Ovary (tissue), 10 donors: ENCODE measurements at places on chromosomes 4 and X. TPM values are rescaled to one million over a fixed set of nuclear protein-coding genes. Genes with fewer than 3 reads are reported as not detected.

GRCh38 chr4:105280338-105281123 lies 133.9 kb downstream of the TET2 start:
- no peak for DNase-seq

- DNase-seq, result no peak
Observed at GRCh38 chr4:167906851-167907250, 185.5 kb upstream of the ANXA10 start.

DNA sequence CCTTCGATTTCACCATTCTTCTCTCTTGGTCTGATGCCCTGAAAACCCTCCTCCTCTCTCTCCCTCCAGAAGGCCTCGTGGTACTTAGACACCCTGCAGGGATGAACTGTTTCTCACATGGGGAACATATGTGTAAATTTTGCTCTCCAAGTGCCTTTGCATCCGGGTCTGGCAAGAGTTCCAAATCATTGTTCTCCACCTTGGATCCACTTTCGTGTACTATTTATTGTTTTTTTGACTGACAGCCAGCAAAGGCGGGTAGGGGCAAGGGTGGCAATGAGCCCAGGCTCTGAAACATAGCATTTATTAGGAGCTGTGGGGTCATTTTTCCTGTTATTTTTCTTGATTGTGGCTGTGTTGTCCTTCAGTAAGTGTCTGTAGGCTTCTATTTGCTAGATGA lies 81.7 kb downstream of the RTL5 start:
- DNase-seq, result no peak

DNA sequence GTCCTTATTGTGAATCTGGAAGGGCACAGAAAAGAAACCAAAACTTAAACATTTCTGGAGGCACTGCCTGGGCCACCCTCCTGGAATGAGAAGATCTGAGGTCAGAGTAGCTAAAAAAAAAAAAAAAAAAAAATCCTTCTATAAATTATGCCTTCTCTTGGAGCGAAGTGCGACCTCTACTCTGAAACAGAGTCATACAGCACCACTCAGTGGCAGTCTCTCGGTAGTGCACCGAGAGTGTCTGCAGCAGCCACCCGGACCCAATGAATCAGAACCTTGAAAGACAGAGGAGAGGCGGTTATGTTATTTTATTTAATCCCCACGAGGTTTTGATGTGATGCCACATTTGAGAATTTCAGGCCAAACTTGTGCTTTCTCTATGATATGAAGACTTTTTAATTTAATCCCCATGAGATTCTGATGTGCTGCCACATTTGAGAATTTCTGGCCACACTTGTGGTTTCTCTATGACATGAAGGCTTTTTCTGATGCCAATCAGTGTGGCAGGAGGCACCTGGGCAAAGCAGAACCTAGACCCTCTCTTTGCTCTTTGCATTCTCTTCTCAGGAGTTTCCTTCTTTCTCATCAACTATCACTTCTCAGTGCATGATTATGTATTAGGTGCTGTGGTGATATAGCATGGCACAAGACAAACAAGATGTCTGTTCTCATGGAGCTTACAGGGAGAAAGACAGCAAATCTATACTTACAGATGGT lies 5.6 kb upstream of the CT47C1 start:
- peak; percentile 71 for DNase-seq

- DNase-seq, result no peak
Observed at GRCh38 chr4:100838286-100838685, 320.5 kb upstream of the EMCN start.

DNA sequence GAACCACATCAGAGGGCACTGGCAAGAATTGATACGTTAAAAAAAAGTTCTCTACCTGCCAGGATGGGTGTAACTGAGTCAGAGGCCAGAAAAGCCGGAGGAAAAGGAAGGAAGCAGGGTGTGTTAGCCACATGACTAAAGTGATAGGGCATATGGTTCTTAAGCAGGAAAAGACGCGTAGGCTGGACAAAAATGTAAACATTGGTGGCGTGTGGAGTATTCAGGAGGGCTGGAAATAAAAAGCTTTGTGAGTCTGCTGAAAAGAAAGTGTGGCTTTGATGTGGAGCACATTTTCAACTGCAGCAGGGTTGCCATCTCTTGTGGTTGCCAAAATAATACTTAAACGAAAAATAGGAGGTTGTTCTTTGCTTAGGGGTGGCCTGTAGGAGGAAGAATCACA lies 186.5 kb upstream of the RPL34 start:
- DNase-seq, result no peak

DNA sequence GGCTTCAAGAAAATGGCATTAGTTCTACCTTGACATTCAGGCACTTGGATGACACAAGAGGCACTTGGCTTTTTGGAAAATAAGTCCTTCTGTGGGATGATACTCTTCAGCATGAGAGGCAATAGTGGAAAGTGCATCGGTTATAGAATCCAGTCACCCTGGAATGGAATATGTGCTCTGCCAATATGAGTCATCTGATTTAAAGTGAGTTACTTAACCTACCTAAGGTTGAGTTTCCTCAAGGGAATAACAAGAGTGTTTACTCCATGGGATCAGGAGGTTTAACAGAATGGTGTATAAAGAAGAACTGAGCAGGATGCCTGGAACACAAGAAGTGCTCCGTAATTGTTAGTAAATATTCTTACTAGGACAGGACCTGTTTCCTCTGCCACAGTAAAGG lies 10.7 kb downstream of the SLC39A8 start:
- no peak for DNase-seq

DNA sequence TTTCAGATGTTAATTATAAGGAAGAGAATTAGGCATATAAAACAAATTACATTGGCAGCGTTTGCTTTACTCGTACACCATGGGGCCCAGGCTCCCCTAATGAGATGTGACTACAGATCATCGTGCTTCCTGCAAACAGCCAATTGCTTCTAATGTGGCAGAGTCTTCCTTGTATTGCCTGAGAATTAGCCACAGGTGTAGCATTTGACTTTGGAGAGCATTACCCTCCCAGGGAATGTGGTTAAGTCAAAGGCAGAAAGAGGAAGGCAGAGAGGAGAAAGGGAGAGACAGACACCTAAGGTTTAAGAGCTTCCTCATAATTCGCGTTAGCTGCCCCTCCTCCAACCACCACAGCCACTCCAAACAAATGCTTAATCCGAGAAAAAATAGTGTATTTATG lies 97.0 kb downstream of the MID1IP1 start:
- no peak for DNase-seq

DNA sequence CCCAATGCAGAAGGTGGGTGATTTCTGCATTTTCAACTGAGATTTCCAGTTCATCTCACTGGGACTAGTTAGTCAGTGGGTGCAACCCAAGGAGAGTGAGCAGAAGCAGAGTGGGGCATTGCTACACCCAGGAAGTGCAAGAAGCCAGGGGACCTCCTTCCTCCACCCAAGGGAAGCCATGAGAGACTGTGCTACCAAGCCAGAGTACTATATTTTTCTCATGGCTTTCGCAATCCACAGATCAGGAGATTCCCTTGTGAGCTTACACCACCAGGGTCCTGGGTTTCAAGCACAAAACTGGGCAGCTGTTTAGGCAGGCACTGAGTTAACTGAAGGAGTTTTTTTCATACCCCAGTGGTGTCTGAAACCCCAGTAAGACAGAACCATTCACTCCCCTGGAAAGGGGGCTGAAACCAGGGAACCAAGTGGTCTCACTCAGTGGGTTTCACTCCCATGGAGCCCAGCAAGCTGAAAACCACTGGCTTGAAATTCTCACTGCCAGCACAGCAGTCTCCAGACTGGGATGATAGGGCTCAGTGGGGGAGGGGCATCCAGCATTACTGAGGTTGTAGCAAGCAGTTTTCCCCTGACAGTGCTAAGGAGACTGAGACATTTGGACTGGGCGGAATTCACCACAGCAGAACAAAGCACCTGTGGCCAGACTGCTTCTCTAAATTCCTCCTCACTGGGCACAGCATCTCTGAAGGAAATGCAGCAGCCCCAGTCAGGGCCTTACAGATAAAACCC lies 903.4 kb downstream of the TECRL start:
- DNase-seq, result no peak

DNA sequence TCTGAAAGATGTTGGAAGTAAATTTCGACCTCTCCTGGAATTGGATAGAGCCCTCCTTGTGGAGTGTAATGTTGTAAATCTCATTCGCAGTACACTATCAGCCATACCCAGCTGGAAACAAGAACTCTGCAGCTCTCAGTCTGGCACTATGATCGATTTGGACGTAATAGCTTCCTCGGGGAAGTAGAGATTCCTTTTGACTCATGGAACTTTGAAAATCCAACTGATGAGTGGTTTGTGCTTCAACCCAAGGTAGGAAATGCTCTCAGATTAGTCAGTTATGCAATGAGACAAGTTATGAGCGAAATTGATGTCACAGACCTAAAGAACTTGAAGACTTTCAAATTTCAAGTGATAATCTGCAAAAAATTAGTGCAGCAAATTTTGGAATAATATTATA lies 103.9 kb downstream of the SYTL5 start:
- DNase-seq, result no peak

GRCh38 chr4:151355155-151355554 lies 29.8 kb upstream of the SH3D19 start:
- no peak for DNase-seq

- no peak for DNase-seq
Observed at GRCh38 chrX:25383196-25383595, 367.4 kb upstream of the ARX start.

- DNase-seq, result no peak
Observed at GRCh38 chr4:134777606-134778005, 576.0 kb upstream of the PABPC4L start.

DNA sequence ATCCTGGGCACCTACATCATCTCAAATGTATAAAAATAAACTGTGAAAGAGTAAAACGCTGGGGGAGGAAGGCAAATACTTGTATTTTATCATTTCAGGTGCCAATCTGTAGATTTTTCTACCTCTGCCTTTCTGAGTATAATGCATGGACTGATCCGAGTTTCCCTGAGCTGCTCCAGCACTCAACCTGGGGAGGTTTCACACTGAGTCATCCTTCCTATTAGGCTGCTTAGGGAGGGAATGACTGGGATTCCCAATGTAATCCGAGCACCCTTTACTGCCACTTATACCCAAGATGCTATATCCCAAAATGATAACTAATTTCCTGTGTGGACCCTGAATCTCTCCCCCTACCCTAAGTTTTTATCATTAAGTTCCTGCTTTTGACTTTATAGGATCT lies 126.6 kb downstream of the HNRNPD start:
- no peak for DNase-seq

- DNase-seq, result no peak
Observed at GRCh38 chr4:54882616-54883015, 224.9 kb downstream of the KIT start.

DNA sequence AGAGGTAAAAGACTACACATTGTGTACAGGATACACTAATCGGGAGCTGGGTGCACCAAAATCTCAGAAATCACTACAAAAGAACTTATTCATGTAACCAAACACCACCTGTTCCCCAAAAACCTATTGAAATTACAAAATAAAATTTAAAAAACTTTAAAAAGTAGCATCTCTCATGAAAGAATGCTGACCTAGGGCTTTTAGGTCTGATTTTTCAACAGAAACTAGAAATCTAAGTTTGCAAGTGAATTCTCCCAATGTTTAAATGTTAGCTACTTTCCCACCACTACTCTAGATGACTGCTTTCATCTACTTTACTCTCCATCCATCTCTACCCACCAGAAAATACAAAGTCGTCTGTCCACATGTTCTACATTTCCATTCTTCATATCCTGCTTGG lies 1447.7 kb downstream of the RPA4 start:
- no peak for DNase-seq

DNA sequence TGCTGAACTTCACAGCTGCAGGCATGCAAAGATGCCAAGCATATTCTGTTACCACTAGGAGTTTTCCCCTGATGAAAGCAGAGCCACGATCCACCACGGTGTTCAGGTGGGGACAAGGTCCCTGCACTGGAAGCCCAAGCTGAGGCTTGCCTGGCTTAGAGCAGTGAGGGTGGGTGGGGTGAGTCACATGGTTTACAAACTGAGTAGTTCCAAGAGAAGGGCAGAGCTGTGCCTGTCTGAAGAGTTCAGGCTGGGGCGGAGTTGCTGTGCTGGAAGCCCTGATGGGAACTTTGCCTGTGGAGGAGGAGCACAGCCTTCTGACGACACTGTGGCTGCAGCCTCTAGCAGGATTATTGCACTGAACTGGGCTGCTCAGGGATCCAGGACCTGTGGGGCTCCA lies 45.5 kb downstream of the FAM9B start:
- DNase-seq, result peak; percentile 46

- no peak for DNase-seq
Observed at GRCh38 chr4:53161787-53162433, 204.0 kb downstream of the SCFD2 start.

GRCh38 chrX:107672955-107673378 lies 44.7 kb downstream of the PRPS1 start:
- peak; percentile 76 for DNase-seq

DNA sequence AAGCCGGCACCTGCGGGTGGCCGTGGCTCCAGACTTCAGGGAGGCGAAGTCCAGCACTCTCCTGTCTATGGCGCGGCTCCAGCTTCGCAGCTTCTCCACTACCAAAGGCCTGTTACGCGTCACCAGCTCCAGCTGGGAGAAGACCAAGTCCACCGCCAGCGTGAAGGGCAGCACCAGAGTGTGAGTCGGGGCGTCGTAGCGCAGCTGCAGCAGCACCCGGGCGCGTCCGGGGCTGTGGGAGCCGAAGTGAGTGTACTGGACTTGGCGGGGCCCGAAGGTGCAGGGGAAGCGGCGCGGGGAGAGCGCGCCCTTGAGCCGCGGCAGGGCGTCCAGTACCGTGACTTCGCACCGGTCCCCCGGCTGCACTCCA lies 444 bp downstream of the FREM3 start:
- DNase-seq, result peak; percentile 37

DNA sequence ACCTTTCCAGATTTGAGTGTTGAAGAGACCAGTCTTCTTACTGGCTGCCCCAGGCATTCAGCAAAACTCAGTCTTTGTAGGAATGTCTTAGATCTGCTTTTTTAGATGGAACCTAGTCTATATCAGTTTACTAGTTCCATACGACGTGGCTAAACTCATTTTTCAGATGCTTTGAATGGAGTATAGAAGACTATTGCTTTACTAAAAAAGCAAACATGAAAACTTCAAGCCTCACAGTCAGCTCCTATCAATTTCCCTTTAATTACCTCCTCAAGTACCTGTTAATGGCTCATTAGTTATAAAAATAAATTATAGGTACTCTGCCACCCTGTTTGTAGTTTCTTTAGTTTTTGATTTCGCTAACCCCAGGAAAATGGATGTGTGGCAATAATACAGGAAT lies 63.0 kb upstream of the STOX2 start:
- DNase-seq, result no peak

The ARAP2 gene
- polyA plus RNA-seq, result 0.76 TPM

The TBC1D14 gene
- polyA plus RNA-seq, result 24.7 TPM

The CXCL11 gene
- polyA plus RNA-seq, result 1.1 TPM

The PROM1 gene
- 0.25 TPM for polyA plus RNA-seq

The TMEM131L gene
- polyA plus RNA-seq, result 3.6 TPM

The MFAP3L gene
- polyA plus RNA-seq, result 4.0 TPM

The SOD3 gene
- 36.6 TPM for polyA plus RNA-seq

The UXT gene
- 213 TPM for polyA plus RNA-seq

The PF4V1 gene
- not detected for polyA plus RNA-seq

The TMEM144 gene
- 5.4 TPM for polyA plus RNA-seq

The SLIT2 gene
- 16.1 TPM for polyA plus RNA-seq

The RAI2 gene
- 43.6 TPM for polyA plus RNA-seq

The SCML2 gene
- polyA plus RNA-seq, result 5.5 TPM

The SUPT20HL1 gene
- polyA plus RNA-seq, result 0.05 TPM

The HSD17B11 gene
- polyA plus RNA-seq, result 106 TPM
